ENCODE measurements at places on chromosomes 11 and 22.

GRCh38 chr11:3166268-3167142, 1.4 kb upstream of the OSBPL5 start:
- no peak for DNase-seq

DNA sequence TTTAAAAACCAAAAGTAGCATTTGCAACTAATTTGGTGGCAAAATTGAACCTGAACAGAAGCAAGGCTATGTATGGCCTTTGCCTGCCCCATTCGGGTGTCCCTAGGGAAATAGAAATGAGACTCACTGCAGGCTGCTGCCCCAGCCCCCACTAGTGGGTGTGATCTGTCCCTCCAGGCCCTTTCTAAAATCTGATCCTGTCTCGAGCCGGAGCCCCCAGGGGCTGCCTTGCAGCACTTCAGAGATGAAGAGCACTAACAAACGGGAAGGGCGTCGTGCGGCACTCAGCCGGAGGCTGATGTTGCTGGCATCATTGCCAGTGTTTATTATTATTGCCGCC, 43.2 kb downstream of the CD82 start:
- DNase-seq, result no peak

GRCh38 chr11:111582881-111583280, 19.4 kb upstream of the SIK2 start:
- no peak for DNase-seq

DNA sequence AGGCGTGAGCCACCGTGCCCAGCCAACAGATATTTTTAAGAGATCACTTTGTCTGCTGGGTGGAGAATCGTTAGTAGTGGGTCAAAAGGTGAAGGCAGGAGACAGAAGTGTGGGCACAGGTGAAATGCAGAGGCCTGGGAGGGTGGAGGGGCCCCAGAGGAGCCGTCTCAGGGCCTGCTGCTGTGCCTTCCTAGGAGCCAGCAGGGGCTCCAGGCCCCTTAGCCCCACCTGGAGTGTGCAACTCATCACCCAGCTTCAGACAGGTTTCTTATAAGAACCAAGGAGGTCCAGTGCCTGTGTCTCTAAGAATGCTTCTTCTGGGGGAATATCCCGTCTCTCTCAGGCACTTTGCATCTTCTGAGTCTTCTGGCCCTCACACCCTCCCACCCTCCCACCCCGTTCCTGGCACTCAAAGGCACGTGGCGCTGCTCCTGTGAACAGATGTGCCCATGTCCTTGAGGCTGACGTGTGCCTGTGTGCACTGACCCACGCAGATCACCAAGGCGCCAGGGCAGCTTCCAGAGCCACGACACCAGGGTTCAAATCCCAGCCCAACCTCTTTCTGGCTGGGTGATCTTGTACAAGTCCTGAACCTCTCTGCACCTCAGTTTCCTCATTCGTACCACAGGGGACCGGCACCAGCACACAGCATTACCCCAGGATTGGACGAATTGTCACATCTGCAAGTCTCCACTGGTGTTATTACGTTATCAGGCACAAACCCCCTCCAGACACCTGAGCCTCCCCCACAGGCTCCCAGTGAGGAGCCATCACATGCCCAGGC, 3.4 kb downstream of the ARSA start:
- no peak for DNase-seq

DNA sequence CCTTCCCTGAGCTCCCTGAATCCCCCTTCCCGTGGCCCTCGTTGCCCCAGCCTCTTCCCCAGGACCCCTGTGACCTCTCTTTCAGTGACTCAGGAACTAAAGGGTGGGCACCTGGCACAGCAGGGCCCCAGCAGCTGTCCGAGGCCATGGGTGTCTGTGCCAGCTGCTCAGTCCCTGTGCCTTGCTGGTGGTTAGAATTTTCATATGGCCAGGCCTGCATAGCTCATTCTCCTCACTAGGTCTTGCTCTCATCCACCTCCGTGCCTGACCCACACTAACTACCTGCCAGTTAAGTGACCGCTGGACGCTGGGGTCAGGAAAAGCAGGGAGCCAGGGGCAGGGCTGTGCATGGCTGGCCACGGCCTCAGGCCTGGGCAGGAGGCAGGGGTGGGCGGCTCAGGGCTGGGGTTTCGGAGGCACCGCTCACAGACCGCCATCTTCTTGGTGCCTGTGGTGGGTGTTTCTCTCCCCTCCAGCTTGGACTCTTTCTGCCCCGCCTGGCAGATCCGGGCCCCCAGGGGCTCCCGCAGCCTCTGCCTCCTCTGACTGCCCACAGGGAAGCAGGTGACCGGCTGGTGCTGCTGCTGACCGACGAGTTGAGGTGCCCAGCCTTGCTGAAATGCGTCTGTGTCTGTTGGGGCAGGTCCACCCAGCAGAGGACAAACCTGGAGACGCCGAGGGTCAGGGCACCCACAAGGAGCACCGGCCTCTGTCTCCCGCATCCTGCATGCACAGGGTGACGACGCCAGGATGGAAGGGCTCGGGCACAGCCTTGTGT, 20.3 kb downstream of the MRGPRD start:
- DNase-seq, result no peak

GRCh38 chr22:29907753-29908515, 25.0 kb downstream of the MTMR3 start:
- DNase-seq, result no peak

DNA sequence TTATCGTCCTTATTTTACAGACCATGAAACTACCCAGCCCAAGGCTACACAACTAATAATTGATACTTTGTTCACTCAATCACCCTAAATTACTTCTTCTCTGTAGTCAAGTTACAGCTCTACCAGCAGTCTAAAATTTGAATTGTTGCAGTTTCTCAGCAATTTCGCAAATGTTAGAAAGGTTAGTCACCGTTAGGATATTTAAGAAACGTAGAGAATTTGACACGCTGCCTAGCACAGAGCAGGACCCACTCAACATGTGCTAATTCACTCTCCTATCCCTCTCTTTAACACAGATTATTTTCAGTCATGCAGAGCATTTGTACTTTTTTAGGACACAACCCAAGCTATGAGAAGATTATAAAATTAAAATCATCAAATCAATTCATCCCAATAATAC, 771.1 kb upstream of the LUZP2 start:
- DNase-seq, result no peak

GRCh38 chr22:46693634-46694415, 44.2 kb downstream of the CERK start:
- DNase-seq, result no peak

DNA sequence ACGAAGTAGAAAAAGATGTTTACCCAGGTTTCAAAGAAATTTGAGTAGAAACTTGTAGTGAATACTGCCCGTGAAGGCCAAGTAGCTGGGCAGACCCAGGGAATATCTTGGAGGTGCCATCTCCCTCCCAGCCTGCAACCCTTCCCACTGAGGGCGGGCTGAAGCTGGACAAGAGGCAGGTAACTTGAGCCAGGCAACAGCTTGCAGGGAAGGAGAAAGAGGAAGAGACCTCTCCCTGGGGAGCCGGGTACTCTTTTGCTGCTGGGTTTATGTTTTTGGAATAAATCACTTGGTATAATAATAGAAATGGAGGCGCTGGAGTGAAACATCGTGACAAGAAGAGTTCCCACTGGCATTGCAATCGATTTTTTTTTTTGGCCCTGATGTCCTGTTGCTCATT, 49.4 kb upstream of the JAM3 start:
- DNase-seq, result no peak

Measured in T-helper 2 cell (primary cell).